Mesothelial cell of epicardium (in vitro differentiated cells): ENCODE measurements at places on chromosomes 2 and 18.

DNA sequence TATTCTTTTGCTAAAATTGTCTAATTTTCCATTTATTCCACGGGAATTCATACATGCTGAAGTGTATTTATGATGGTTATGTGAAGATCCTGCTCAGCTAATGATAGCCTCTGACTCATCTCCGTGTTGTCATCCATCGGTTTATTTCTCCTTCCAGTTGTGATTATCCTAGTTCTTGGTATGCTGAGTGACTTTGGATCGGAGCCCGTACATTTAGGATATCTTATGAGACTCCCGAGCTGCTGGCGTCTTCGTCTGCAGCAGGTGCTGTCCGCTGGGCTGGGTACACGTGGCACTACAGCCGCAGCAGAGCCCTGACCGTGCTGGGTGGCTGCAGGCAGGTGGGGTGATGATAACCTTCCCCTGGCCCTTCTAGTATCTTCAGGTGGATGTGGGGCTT lies 40.1 kb upstream of the GALR1 start:
- no peak for DNase-seq

DNA sequence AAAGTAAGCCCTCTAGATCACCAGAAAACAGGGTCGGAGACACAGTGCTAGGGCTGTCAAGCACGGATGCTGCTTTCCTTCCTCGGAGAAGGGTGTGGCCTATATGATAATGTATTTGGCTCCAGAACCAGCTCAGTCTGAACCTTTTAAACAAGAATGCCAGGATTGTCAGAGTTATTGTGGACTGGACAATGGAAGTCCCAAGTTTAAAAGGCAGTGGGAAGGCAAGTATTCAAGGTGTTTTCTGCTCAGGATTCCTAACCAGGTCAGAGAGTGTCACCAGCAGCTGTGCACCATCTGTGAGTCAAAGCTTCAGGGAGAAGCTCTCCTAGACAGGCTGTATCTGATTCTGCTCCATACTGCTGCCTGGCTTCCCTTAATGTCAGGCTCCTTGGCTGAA lies 94.8 kb downstream of the SPOPL start:
- DNase-seq: no peak

DNA sequence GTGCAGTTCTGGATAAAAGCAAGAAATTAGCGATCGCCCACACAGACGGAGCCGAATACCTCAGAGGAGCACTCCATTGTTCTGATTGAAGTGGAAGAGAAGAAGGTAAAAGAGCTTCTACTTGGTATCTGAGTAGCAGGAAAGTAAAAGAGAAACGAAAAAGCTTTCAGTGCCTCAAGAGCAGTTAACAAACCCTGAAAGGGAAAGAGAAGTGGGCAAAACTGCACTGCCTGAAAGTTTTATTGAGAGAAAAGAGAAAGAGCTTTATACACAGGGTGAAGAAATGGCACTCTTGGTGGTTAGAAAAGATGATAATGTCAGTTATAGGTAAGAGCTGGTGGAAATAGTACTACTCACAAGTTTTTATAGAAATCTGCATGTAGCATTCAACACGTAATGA lies 192.8 kb downstream of the CDCA7 start:
- no peak for DNase-seq

- peak; percentile 51 for DNase-seq
Observed at GRCh38 chr2:98909317-98910211, 26.5 kb downstream of the CRACDL start.

DNA sequence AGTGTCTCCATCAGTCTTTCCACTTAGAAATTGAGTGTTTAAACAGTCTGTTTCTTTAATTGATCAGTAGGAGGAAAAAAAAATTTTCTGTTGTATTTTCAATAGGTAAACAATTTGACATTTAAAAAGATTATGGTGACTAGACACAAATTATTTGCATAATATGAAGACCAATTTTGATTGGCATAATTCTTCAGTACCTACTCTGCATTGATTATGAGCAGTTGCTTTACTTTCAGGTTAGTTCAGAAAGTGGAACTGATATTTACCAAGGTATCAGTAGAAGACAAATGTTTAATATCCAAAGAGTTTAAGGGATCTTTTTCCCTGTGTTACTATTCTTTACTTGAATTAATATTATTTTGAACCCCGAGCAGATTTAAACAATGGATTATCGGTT lies 2.6 kb downstream of the ADAM23 start:
- no peak for DNase-seq

DNA sequence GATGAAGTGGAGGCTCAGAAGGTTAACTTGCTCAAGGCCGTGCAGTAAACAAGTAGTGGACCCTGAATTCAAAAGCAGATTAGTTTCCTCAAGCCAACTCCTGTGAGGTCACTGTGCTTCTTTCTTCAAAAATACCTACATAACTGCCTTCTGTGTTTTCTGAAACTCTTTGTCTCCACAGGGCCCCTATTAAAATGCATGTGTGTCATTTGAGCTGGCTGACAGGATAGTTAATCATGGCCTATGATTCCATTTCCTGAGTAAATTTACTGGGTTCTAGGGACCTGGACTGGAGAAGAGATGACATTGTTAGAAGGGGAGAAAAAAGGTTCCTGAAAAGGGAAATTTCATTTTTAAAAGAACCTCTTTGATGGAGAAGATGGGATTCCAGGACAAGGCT lies 12.9 kb upstream of the DTNA start:
- DNase-seq: no peak

GRCh38 chr2:108171657-108172056 lies 68.1 kb upstream of the SULT1C3 start:
- DNase-seq: no peak

DNA sequence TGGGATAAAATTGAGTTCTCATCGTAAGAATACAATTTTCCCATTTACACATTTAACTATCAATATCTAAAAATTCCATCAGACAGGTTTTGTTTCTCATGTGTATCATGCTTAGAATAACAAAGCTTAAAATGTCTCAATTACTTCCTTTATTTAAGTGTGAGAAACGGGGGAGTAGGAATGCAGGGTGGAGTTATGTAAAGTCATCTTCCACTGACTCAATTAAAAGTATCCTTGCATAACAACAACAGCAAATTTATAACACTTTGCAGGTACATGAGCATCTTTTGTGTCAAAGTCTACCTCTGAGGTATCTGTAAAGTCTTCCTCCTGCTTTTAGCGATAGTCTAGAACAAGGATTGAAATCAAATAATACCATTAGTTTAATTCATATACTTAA lies 327.1 kb downstream of the EPHA4 start:
- DNase-seq: no peak

DNA sequence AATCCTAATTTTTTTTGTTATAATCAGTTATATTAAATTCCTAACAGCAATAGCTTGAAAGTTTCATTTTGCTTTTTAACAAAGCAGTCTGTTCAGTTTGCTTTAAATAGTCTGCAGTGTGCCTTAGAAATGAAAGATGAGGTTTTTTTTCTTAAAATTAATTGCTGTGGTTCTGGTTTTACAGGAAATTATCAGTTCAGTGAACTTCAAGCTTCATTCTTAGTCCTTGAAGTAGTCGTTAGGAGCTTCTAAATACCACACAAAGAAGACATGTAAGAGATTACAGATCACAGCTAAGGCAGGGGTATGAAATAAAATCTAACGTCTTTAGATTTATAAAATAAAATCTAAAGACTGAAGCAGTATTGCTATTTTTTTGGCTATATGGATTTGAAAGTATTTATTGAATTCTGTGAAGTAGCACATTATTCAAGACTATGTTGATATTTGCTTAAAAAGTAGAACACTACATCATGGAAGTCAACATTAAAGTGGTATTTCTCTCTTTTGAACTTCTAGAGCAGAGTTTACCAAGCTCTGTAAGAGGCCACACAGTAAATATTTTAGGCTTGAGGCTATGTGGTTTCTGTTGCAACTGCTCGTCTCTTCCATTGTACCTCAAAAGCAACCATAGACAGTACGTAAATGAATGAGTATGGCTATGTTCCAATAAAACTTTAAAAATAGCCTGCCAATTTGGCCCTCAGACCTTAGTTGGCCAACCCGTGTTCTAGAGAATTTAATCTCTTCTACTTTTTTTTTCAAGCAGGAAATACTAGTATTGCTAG lies 81.5 kb upstream of the STON1 start:
- no peak for DNase-seq

GRCh38 chr2:232129483-232129882 lies 168.0 kb downstream of the DIS3L2 start:
- no peak for DNase-seq

DNA sequence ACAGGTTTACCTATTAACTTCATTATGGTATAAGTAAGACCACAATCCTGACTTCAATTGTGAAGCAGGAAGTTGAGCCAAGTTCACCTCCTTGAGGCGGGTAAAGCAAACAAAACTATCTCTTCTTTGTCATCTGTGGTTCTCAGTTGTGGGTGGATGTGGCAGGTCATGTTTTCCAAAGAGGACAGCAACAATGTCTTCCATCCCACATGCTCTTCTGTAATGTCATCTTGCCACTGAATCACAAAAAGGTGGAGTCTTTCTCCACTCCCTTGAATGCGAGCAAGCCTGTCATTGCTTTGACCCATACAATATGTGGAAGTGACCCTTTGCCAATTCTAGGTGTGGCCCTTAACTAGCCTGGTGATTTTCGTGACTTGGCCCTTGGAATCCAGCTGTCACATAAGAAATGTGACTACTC lies 98.7 kb downstream of the GRB14 start:
- DNase-seq: no peak

DNA sequence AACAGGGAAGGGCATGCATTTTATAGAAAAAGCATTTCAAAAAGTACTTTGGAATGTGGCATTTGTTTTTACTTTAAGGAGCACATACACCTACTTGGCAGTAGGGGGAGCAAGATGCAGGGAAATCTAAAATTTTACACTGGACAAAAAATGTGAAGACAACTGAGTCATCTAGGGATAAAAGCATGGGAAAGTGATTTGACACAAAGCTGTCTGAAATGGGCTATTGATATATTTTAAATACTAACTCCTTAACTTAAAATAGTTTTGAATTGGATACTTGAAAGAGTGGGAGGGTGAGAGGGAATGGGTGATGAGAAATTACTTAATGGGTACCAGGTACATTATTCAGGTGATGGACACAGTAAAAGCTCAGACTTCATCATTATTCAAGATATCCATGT lies 15.8 kb downstream of the TMEM200C start:
- no peak for DNase-seq
